ENCODE measurements at places on chromosomes 4 and X.

DNA sequence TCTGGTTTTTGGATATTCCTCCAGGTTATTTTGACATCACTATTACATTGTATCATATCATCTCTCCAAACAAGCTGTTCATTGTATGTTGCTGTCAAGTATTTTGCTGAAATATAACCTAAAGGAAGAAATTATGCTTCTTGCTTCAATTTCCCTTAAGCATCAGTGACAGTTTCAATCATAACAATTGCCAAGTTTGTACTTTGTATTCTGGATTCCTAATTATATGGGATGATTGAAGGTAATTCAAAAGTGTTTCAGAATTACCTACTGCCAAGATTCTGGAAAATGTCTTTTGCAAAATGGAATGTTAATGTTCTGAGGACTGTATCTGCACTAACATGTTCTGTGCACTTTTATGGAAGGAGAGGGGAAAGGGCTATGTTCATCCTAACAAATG lies 228.7 kb downstream of the PRDM5 start:
- no peak for DNase-seq

DNA sequence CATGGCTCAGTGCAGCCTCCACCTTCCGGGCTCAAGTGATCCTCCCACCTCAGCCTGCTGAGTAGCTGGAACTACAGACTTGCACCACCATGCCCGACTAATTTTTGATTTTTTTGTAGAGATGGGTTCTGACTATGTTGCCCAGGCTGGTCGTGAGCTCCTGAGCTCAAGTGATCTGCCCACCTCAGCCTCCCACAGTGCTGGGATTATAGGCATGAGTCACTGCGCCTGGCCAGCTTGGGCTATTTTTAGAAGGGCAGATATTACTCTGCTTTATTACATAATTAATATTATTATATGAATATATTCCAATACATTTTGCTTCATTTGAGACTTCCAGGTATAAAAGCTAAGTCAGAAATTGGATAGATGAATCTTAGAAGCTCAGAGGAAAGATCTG lies 143.7 kb upstream of the ANK2 start:
- no peak for DNase-seq

- DNase-seq = no peak
These were observed 46.1 kb downstream of the DCX start for GRCh38 chrX:111365770-111366325.

GRCh38 chrX:118254611-118255010 lies 91.3 kb upstream of the WDR44 start:
- peak; percentile 73 for DNase-seq

DNA sequence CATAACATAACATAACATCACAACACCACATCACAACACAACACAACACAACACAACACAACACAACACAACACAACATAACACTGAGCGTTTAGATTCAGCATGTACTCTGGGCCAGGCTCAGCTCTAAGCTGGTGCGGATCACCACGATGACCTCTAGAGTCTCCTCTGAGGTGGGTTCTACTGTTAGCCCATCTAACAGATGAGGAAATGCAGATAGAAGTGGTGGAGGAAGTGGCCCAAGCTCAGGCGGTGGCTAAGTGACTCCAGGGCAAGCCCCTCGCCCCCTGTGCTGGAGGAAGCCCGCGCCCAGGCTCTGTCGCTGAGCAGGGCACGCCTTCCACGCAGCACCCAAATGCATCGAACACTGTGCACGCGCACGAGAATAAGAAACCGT lies 45.3 kb upstream of the CDKN2AIP start:
- DNase-seq = peak; percentile 4

DNA sequence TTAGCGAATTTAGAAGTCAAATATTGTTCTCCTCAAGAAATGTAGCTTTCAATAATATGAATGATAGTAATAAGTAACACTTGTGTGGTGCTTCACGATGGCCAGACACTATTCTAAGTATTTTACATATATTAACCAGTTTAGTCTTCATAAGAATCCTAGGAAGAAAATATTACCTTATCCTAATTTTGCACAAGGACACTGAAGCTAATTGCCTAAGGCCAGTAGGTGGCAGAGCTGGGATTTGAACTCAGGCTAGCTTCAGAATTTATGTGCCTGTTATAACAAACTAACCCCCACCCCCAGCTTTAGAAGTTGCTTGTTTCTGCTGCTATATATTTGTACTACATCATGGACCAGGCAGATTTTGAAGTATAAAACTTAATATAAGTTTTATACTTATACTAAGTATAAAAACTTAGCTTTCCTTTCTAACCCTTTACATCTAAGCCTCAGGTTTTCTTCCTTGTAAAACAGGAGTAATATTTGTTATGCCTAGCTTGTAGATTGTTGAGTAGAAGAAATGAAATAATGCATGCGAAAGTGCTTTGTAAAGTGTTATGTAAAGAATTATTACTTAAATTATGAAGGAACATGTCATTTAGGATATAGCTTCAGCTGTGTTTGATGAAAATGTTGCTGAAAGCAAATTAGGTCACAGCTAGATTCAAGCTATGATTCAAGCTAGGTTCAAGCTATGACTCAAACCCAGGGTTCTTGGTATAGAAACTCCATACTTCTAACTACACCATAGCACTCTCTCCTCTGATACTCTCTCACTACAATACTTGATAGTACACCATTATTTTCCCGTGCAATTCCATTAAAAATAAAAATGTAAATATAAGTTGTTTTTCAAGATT lies 4.2 kb upstream of the CDS1 start:
- DNase-seq = peak; percentile 68

DNA sequence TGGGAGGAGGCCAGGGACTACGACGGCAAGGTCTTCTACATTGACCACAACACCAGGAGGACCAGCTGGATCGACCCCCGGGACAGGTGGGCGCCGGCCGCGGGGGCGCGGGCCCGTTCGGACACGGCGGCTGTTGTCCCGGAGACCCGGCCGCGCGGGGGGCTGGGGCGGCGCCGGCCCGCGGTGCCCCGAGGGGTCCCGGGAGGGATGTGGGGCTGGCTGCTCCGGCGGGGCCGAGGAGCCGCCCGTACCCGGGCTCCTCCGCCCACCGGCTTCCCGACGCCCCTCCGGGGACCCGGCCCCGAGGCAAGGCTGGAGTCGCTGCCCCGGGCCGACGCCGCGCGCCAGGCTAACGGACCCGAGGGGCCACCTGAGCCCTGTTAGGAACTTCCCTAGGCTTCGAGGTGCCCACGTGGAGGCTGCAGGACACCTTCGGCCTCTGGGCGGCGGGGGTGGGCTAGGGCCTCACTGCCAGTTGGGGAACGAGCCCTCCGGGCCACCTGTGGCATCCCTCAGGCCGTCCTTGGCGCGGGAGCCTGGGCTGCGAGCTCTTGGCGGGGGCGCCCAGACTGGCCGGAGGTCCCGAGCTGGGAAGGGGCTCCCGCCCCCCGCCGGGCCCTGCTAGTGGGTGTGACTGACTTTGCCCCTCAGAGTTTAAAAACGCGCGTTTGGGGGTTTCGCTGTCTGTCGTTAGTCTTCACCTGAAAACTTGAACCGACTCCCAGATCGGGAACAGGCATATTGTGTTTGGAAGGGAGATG lies 660 bp downstream of the WWC2 start:
- no peak for DNase-seq

DNA sequence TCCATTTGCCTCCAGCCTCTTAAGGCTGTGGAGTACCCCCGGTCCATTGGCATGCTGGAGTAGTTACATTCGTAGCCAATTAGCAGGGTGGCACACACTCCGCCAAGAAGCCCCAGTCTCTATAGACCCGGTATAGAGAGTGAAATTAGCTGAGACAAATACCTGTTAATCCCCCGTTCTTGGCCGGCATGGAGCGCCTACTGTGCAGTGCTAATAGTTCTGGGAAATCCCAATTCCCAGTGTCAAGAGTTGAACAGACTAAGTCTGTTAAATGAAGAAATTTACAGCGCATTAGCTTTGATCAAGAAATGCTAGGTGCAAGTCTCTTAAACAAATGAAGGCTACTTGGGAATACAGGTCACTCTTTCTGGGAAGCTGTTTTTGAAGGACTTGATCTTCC lies 127.8 kb upstream of the ARX start:
- DNase-seq = no peak

GRCh38 chr4:102610007-102610406 lies 108.8 kb downstream of the NFKB1 start:
- peak; percentile 26 for DNase-seq

- DNase-seq = no peak
These were observed 51.7 kb upstream of the PJA1 start for GRCh38 chrX:69216911-69217310.

- no peak for DNase-seq
These were observed 27.4 kb upstream of the TMPRSS11B start for GRCh38 chr4:68272860-68273259.

GRCh38 chr4:184343502-184344177 lies 126.0 kb upstream of the ENPP6 start:
- DNase-seq = peak; percentile 85

DNA sequence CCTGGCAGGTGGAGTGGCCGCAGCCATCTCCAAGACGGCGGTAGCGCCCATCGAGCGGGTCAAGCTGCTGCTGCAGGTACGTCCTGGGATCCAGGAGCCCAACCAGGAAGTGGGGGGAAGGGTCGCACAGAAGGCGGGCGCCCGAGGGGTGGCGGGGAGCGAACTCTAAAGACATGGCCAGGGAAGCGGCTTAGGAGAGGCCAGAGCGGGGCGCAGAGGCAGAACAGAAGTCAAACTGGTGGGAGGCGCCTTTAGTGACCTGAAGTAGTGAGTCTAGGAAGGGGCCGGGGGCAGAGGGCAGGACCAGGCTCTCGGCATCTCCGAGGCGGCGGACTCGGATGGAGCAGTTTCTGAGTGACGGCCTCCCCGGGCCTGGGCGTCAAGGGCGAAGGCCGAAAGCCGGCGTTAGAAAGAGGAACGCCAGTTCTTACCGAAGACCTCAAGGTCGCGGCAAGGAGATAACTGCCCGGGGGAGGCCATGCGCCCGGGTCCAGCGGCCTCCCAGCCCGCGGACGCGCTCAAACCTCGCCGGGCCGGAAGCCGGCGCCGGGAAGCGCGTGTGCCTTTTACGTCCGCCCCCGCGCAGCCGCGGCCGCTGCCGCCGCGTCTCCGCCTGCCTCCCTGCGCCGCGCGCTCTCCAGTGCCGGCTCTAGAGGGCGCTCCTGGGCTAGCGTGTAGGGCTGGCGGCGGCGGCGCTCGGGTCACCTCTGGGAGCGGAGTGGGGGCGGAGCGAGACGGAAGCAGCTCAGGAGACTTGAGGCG lies 488 bp downstream of the SLC25A5 start:
- peak; percentile 68 for DNase-seq

DNA sequence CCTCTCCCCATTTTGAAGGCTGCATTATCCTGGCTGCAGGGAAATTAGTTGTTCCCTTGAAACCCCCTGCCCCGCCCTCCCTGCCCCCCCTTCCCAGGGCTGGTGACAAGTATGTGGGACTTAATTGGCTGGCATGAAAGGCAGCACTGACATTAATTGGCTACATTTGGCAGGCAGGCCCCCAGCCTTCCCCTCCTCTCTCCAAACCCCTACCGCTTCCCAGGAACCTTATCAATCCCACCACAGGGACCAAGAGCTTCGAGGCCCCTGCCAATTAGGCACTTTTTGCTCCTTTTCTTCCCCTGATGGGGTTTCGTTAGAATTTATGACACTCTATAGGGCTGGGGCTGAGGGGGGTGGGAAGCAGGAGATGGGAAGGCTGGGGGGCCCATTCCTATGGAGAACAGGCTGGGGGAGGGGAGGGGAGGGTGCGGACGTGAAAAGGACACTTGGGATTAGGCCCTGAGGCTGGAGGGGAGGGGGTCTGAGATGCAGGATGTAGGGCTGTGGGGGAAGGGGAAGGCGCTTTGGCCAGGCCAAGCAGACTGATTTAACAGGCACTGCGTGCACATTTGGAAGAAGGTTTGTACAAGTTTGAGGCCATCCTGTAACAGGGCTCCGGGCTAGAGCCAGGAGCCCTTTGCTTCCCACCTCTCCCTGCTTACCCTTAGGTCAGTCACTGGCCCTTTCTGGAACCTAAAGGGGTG lies 52.2 kb downstream of the EFNB1 start:
- no peak for DNase-seq

GRCh38 chr4:8544282-8544681 lies 35.9 kb upstream of the GPR78 start:
- no peak for DNase-seq

DNA sequence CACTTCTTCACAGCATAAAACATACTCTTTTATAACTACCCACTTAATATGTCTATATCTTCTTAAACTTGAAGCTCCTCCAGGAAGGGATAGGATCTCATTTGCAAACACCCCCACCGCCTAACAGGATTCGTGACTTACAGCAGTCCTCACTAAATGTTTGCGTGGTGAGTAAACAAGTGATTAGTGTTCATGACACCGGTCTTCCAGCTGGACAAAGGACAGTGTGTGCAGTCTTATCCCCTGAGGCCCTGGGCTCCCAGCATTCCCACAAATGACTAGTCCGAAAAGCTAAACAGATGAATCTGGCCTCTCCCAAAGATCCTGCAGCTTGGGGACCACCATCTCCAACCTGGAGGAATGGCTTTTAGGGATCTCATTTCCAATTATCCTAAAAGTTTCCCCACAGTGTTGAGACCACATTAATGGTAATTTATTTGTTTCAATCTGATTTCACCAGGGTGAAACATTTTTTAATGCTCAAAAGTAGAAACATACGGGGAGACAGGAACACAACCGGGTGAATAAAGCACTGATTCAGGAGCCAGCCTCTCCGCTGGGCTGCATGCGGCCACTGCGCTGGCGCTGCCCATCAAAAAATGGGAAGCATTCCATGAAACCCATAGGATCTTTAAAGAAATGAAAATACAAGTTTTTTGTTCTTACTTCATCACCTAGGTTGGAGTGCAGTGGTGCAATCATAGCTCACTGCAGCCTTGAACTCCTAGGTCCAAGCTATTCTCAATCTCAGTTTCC lies 69.2 kb downstream of the HADH start:
- no peak for DNase-seq

DNA sequence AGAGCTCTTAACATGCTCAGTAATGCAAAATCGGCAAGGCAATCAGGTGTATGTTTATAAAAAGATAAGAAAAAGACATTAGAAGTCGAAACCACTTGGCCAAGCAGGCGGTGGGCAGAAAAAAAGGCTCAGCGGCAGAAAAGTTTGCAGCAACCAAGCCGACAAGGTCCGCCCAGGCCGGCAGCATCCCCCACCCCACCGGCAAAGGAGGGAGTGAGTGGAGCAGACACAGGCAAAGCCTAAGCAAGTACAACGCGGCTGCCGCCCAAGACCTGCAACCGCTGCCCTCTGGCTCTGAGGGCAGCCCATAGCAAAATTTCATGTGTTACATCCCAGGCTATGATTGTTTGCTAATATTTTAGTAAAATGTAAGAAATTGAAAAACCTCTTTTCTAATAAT lies 125.4 kb upstream of the ZCCHC13 start:
- no peak for DNase-seq

- DNase-seq = no peak
These were observed 81.9 kb downstream of the PDLIM5 start for GRCh38 chr4:94533405-94534223.

GRCh38 chrX:20653070-20653469 lies 386.4 kb upstream of the RPS6KA3 start:
- no peak for DNase-seq

DNA sequence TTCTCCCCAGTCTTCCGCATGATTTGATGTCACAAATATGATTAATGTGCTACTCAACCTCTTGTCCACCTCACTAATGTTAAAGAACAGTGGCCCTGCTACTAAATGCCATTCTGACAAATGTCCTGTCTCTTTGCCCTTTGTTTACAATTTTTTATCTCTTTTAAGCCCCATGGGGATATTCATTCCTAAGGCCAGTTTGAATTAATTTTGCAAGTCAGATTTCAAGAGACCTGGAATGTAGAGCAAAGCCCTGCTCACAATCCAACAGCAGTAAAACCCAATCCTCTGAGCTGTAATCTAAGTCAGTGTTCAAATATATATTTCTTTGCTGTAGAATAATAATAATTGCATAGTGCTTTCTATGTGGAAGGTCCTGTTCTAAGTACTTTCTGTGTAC lies 81.2 kb downstream of the LDB2 start:
- no peak for DNase-seq

- peak; percentile 73 for DNase-seq
These were observed 41.0 kb upstream of the SH3RF1 start for GRCh38 chr4:169311643-169312365.

Measured in Kasumi-1 (cell line).